ENCODE measurements at places on chromosomes 13 and 19. TPM values are rescaled to one million over a fixed set of nuclear protein-coding genes. Genes with fewer than 3 reads are reported as not detected.
A peak's percentile ranks its signal among the peaks of the same experiment; 100 is the strongest.

DNA sequence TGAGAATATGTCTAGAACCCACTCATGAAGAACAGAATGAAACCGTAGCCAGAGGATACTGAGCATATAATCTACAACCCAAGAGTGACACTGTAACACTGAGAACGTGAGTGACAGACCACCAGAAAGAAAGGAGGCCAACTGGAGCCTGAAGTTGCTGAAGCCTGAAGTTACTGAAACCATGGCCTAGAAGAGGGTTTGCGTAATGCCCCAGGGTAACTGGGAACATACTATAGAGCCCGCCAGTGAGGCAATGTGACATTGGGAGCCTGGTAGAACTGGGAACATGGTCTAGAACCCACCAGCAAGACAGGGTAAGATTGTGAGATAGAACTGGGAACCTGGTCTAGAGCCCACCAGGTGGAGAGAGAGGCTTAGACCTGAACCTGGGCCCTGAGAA is 15.5 kb upstream of the TNFSF14 start:
- no peak for DNase-seq

The ZNF350 gene
- total RNA-seq: 7.6 TPM

- peak; percentile 90 for DNase-seq
Measured at GRCh38 chr13:37656247-37656940, 57.8 kb upstream of the POSTN start.

- no peak for DNase-seq
Measured at GRCh38 chr19:51026554-51026831, at the start of gene KLK11. KLK11 (minus strand) TSS chr19:51026616; CDS start chr19:51025631, 985 bp downstream.

The ADM5 gene
- total RNA-seq: 1.2 TPM

GRCh38 chr13:65260946-65261891 is 1968.9 kb downstream of the PCDH9 start:
- DNase-seq: no peak

DNA sequence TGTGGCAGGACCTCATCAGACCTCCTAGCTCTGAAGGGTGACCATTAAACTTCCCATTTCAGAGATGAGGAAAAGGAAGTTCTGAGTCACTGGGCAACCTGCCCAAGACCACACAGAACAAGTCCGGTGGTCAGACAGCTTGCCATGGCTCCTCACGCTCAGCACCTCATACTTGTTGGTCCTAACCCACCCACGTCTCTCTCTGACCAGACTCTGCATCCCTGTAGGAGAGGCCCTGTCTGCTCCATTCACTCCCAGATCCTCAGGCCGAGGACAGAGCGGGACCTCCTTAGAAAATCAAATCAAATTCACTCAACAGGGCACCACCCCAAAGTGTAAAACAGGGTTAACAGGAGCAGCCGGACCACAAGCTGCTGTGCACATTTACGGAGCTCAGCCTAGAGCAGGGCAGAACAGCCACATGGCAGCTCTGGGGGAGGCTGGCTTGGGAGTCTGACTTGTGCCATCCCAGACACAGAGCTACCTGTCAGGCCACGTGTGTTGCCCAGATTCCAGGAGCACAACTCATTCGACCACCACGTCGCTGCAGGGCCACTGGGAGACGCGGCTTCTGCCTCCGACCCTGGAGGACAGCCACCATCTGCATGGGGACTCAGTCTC is 1.7 kb downstream of the MIER2 start:
- DNase-seq: peak; percentile 79

DNA sequence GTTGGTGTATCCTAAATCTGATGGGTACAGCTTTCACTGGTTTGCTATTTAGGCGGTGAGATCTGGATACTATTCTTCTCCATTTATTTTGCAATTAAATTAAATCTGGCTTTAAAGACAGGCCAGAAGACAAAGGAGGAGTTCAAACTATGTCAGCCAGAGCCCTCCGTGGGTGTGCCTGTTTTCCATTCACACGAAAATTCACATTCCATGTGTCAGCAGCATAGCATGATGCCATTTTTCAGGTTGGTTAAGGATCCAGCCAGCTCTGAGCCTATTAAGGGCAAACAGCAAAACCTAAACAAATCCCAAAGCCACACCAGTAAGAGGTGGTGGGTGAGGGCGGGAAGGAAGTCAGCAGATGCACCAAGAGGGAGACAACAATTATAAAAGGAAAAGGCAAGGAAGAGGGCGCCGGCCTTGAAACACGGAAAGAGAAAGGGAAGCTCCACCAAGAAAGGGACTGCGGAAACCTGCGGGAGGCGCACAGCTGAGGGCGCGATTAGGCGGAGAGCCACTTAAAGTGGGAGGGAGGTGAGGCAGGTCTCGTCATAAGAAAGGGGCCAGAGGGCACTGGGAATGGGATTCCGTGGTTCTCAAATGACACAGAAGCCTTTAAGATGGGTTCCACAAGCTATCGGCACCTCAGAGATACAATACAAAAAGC is 43.0 kb downstream of the CARS2 start:
- DNase-seq: no peak
